ENCODE measurements at places on chromosomes 6 and 20.

GRCh38 chr6:30349421-30350177, 4.6 kb downstream of the RPP21 start:
- DNase-seq: no peak

DNA sequence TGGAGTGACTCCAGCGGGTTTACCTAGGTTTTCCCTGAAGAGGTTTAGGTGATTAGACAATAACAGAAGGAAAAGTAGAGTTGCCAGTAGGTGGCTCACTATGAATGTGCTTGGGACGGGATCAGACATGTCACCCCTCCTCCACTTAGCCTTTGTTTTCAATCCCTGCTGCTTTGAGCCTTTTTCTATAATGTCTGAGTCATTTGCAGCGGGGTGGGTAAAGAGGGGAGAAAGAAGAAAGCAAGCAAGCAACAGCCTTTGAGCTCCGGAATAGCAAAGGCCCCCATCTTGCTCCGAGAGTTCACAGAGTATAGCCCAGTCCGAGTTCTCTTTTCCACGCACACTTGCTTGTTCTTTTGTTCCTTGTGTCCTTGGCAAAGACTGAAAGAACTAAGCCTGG, 129.1 kb downstream of the PACRG start:
- peak; percentile 85 for DNase-seq

DNA sequence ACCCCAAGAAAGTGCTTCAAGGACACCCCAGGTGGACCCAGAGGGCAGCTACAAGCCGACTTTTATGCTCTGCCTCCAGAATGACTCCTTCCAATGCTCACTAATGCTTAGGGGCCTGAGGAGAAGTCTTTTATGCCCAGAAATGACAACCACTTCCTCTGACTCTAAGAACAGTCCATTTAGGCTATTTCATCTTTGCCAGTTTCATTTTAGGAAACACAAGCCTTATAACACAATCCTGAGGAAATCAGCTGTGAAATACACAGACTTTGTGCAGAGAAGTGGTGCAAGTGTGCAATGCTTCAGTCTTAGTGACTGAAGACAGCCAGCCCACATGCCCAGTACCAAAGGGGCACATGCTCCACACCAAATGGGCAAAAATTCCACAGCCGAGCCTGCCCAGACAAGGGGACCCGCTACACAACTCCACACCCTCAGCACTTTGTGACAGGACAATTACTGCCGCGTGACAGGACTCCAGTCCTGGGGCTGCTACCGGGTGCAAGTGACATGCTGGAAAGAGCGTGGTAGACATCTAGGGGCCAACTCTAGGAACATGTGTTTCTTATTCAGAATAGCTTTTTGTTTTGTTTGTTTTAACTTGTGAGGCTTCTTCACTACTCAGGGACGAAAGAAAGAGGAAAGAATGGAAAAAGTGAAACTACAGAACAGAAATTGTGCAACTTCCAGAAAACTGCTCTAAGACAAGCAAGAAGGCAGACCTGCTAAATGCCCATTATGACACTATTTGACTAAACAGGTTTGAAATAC, 28.2 kb upstream of the PLAGL1 start:
- no peak for DNase-seq

DNA sequence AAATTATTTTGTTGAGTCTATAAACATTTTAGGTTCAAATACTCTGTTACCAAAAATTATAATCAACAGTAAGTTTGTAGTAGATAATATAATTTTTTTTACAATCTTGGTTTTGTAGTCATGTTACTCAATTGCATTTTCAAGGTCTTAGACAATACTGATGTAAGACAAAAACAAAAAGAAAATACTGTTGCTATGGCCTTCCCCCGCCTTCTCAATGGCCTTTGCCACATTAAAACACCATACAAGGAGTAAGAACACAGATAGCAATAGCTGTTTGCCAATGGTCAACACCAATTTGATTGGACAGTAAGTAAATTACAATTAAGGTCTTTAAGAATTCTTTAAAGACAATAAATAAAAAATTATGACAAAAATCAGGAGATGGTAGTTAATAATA, 450.2 kb downstream of the CDC5L start:
- no peak for DNase-seq

DNA sequence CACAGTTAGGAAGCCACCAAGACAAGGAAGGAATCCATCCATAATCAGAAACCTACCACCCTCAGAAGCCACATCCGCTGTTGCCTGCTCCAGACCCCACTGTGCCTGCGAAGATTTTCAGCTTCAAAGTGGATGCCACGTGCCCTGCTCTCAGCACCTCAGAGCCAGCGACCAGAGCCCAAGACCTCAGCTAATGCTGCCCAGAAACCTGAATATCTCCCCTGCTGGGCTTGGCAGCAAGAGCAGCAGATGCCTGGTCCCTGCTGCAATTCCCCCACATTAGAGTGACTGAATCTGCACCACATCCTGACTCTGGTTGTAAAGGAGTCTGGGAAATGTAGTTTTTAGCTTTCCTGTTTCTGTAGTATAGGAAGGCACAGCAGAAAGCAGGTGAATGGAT, 10.7 kb upstream of the ULBP3 start:
- no peak for DNase-seq

DNA sequence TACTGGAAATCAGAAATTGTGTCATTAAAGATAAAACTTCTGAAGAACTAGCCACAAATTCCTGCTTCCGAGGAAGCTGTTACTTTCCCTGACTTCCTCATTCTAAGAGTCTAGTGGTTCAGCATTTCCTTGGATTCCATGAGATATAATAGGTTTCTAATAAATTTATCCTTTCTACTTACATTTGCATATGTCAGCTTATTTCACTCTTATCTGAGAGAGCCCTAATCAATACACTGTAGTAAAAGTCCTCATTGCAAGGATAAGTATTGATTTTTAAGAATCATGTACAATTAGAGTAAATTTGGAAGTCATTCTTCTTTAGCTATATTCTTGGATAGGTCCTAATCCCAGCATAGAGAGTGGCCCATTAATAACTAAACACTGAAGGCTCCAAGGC, 16.9 kb upstream of the THEMIS start:
- DNase-seq: no peak

DNA sequence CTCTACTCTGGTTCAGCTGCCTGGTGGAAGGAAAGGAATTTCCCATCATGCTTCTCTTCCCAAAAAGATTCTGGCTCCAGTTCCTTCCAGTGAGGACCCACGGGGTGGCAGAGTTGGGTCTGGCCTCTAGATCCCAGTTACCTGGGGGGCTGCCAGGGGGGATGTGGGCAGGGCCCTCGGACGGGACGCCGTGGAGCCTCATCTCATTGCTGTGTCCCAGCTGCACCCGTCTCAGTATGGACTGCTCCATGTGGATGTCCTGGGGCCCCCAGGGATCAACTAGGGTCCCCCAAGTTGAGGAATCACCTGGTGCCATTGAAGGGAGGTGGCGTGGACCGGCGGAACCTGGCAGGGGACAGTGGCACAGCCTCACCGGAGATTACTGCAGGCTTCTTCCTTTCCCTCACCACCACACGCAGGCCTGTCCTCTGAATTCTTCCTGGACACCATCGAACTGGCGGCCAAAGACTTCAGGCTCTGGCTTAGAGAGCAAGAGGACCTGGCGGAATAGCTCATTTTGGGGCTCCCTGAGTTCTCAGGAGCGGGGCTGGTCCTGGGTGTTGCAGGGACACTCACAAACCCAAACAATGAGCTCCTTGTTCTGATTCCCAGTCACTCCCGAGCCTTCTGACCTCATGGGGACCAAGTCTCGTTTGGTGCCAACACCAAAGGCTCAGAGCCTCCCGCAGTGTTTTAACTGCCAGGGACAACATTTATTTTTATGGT, 8.5 kb downstream of the ZBP1 start:
- DNase-seq: no peak

- no peak for DNase-seq
Measured at GRCh38 chr6:89500611-89501010, 67.7 kb downstream of the ANKRD6 start.

GRCh38 chr20:53088786-53089185, 116.6 kb downstream of the TSHZ2 start:
- DNase-seq: no peak

GRCh38 chr6:75202676-75203131, 3.1 kb downstream of the COL12A1 start:
- DNase-seq: no peak

DNA sequence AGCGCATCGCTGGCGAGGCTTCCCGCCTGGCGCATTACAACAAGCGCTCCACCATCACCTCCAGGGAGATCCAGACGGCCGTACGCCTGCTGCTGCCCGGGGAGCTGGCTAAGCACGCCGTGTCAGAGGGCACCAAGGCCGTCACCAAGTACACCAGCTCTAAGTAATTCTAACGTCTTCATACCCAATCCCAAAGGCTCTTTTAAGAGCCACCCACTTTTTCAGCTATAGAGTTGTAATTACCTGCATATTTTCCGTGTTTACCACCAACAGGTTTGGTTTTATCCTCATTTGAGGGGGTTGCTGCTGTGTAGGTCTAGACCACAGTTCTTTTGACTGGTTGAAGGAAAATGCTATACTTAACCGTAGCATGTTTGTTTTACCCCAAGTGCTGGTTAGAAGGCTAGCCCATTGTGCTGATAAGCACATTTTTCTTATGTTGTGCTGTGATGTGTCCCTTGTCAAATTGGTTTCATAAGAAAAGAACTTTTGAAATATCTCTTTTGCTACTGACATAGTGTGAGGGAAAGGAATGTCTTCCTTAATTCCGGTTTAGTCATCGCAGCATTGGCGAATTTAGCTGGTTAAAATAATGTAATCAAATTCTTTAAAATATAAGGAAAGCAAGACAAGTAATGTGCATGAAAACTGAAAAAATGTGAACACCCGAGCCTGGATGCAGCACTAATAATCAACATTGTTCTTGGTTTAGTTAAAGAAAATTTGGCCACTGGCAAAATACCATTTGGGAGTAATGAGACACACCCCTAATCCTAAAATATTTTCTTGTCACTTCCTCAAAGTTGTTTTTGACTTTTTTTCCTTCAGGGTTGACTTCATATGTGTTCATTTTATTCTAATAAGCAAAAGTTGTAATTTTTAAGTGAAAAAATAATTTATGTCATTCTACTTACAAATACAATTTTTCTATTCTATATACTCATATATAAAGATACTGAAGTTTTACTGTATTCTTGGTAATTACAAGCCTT, 112.8 kb downstream of the HFE start:
- DNase-seq: no peak

DNA sequence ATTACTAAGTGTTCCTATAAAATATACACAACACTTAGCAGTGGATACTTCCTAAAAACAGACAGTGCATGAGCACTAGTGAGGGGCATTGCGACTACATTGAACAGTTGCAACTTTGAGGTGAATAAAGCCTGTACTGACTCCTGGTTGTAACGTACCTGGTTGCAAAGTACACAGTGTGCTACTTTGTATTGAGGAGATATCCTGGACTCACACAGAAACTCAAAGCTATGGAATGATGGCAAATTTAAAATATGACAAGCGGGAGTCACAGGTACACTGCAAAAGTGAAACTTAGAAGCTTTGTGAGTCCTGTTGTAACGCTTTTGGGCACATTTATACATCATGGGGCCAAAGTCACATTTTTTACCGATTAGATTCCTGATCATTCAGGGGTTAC, 55.6 kb upstream of the HLA-A start:
- DNase-seq: no peak

DNA sequence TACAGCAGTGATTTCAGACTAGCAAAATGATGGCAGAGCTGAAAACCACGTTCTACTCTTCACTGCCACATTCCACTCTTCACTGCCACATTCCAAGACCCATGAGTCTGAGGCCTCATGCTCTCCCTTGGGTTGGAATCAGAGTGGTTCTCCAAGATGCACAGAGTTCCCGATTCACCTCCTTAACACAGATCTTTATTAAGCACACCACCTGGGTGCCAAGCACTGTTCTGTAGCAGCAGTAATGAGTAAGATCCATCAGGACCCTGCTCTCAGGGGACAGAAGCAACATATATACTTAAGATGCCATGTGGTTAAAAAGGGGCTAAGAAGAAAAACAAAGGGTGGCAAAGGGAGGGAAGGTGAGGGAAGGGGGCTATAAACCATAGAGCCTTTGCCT, 26.9 kb downstream of the TSHZ2 start:
- no peak for DNase-seq

DNA sequence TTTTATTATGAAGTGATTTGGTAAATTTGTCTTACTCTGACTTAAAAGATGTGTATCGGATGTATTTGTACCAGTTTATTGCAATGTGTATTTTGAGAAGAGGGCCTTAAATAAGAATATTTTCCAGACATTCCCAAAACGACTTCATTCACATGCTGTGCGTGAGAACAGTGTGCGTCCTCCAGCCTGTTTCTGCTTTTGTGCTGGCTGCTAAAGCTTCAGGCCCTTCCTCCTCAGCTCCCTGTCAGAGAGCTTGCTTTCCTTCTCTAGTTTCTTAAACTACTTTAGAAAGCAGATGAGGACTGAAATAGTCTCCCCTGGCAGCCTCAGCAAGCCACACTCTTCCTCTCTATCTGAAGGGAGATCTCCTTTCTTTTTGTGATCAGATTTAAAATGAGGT, 157.8 kb downstream of the SAMD5 start:
- DNase-seq: no peak

GRCh38 chr20:44496976-44497375, 21.3 kb downstream of the TTPAL start:
- no peak for DNase-seq

DNA sequence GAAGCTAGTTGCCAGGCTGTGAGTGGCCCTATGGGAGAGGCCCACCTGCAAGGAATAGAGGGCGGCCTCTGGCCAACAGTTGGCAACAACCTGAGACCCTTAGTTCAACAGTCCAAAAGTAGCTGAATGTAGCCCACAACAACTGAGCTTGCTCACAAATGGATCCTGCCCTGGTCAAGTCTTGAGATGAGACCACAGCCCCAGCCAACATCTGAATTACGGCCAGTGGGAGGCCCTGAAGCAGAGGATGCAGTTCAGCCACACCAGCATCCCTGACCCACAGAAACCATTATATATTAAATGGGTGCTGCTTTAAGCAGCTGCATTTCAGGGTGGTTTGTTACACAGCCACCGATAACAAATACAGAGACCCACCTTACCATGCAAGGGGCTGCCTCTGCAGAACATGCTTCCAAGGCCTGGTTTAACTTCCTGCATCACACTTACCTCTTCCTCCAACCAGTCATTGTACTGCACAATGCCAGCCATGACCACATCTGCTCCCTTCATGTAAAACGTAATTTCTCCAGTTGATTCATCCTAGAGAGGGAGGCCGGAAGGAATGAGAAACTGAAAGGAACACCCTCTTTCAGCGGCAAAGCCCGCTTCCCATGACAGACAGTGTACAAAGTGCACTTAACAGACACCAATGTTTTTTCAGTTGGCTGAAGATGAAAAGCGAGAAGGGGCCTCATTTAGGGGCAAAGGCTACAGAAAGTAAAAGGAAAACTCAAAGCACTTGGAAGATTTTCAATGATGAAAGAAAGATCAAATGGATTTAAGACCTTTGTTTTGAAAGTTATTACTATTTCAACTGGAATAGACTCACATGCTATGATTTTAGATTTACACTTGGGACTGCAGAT, 86.2 kb upstream of the NFATC2 start:
- DNase-seq: no peak

DNA sequence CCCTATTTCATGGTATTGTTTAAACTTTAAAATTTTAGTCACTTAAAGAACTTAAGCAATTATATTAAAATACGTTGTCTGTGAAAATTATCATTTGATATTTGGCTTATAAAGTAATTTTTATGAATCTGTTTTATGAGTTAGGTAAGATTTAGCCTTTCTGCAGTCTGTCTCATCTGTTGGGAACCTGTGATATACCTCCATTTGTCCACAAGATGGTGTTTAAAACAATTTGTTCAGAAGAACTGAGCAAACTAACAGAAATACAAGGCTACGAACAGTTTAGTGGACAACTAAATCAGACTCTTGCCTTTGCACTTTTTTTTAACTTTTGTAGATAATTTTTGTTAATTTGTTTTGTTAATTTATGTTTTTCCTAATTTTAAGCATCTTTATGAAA, 92.4 kb downstream of the COL9A1 start:
- DNase-seq: no peak
